ENCODE measurements at places on chromosomes 12 and 14.

GRCh38 chr14:68245146-68246073, 425.8 kb downstream of the RAD51B start:
- peak; percentile 76 for DNase-seq

DNA sequence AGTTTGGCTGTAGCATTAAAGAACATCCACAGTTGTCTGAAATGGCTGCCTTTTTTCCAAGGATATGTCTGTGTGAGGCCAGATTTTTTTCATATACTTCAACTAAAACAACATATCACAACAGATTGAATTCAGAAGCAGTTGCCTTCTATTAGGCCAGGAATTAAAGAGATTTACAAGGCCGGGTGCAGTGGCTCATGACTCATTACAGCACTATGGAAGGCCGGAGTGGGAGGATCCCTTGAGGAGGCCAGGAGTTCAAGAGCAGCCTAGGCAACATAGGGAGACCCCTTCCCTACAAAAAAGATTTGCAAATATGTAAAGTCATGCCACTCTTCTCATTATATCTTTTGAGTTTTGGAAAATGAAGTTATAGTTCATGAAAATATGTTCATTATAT, 108.6 kb downstream of the KTN1 start:
- no peak for DNase-seq

- no peak for DNase-seq
These were observed 10.0 kb downstream of the BRF1 start for GRCh38 chr14:105290621-105291346.

DNA sequence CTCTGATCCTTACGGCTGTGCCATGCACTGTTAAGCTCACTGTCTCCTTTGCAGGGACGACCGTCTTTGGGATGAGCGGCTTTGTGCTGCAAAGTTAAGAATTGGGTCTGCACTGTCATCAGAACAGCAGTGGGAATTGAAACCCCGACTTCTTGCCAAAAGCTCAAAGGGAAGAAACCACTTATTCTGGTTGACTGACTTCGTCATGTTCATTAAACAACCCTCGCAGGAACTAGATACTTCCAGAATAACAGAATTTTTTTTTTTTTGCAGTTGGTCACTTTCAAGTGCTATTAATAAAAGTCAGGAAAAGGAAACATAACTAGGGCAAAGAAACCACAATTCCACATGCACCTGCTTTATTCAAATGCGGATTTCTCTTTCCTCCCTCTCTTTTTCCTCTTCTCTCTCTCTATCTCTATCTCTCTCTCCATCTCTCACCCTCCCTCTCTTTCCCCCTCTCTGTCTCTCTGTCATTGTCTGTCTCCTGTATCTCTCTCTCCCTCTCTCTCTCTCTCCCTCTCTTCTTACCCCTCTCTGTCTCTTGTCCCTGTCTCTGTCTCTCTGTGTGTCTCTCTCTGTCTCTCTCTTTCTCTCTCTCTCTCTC, 12.3 kb upstream of the GLT1D1 start:
- no peak for DNase-seq

GRCh38 chr14:93092606-93093556, 22.8 kb downstream of the ITPK1 start:
- DNase-seq: no peak

DNA sequence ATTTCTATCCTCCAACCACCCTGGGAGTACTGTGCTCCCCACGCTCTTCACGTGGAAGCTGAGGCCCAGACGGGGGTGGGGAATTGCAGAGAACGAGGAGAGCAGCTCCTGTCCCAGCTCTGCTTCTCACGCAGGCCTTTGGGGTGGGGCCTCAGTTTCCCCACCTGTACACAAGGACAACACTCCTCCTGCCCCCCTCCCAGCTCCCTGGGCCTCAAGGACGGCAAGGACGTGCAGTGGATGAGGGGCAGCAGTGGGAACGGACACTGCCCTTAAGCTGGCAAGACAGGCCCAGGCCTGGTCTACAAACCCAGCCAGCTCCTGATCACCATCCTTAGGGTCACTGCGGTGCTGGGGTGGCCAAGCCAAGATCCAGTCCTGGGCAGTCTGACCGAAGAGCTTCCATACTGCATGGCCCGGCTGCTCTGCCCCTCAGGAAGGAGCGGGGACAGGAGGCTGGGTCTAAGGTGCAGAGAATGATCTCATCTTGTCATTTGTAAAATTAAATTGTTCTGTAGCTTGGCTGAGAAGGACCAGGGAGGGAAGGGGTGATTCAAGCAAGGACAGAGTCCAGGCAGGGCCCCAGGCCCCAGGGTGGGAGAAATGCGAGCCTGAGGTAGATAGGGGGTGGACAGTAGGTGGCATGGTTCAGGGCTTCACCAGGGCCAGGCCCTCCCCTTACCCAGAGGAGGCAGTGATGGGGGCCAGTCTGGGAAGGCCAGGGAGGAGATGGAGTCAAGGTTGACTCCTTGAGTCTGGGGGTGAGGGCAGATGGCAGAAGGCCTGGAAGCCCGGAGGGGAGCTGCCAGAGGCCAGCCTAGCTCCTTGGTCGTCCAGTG, 1.3 kb upstream of the CLBA1 start:
- no peak for DNase-seq

GRCh38 chr14:104731320-104732294, 7.6 kb downstream of the ADSS1 start:
- peak; percentile 22 for DNase-seq

DNA sequence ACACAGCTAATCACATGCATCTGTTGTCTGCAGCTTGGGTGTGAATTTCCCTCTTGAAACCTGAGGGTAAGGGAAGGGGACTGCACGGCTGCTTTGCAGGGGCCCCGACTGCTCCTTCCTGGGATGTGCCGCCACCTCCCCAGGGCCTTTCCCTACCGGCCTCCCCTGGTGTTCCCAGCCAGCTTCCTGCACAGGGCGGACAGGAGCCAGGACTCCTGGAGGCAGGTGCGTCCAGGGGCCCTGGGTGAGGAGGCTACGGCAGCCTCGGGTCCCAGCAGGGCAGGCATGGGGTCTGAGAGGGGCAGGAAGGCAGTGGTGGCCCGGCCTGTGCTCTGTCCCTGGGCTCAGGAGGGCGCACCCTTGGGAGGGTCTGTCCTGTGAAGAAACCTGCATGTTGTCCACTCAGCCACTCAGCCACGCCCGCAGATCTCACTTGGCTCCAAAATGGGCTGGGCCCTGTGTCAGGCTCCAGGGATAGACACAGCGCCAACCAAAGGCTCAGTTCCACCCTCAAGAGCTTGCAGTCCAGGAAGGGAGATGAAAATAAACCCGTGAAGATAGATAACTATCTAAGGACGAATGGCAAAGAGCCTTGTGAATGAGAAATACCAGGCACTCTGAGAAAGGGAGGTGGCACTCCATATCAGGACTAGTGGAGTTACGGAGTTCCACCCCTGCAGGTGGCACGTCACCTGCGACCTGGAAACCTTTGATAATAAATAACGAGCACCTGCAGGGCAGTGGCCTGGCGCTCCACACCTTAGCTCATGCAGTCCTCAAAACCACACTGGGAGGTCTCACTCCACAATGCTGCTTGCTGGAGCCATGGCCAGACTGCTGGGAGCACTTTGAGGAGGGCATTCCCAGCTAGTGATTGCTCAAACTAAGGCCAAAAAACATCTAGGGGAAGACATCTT, 427.4 kb downstream of the AACS start:
- no peak for DNase-seq

All from hematopoietic multipotent progenitor cell treated with erythropoietin and hydrocortisone succinate and interleukin-3 and kit ligand, for 15 days (in vitro differentiated cells).